ENCODE measurements at places on chromosomes 12 and 14.

DNA sequence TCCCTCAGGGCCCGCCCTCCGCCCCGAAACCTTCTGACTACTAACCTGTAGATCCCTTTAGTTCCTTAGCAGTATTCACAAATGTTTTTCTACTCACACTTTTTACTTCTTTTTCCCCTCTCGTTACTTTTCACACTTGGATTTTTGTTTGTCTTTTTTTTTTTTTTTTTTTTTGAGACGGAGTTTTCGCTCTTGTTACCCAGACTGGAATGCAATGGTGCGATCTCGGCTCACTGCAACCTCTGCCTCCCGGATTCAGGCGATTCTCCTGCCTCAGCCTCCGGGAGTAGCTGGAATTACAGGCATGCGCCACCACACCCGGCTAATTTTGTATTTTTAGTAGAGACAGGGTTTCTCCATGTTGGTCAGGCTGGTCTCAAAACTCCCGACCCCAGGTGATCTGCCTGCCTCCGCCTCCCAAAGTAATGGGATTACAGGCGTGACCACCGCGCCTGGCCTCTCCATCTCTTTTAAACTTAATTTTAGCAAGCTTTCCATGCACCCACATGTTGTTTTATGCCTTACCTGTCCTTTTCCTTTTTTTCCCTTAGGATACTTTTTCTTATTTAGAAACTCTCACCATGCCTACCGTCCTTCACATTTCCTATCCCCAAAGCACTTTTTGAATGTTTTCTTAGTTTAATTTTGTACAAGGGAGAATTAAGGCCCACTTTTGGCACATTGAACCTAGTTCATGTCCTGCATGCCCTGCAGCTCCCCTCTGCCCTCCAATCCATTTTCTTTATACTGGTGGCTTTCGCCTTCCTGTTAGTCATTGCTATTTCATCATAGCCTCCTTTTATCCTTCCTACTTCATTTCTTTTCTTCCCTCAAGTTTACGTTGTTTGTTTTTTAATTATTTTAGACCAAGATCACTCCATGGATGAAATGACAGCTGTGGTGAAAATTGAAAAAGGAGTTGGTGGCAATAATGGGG, 1.1 kb downstream of the SP1 start:
- DNase-seq, result peak; percentile 45

DNA sequence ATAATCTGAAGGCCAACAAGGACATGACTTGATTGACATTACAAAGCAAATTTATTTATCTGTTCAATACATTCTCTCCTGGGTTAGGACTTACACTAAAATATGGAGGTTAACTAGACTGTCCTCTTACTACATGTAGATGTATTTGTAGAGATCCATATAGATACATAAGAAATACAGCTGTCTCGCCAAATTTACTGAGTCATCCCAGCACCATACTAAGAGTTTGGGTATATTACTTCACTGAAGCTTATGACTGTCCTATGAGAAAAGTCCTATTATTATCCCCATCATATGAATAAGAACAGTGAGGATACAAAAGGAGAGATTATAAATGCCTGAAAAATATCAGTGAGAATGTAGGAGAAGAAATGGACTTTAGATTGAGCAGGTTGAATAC, 44.8 kb upstream of the ACSM4 start:
- no peak for DNase-seq

GRCh38 chr14:59265808-59266207, 77.3 kb downstream of the DAAM1 start:
- DNase-seq, result no peak

GRCh38 chr12:52515927-52516831, 4.0 kb downstream of the KRT5 start:
- DNase-seq, result no peak

DNA sequence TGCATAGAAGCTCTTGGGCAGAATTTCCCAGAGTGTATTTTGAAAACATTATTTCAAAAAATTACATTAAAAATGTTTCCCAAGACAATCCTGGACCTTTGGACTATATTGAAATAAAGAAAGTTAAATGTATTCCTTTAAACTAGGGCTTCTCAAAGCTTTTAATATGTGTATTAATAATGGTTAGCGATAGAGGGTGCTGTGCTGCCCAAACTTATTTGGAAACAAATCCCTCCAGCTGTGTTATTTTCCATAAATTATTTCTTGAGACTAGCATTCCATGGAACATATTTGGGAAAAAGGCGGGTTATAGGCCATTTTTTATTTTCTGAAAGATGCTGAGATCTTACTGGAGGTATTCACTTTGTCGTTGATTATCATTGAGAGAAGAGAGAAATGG, 397.8 kb upstream of the MIS18BP1 start:
- peak; percentile 11 for DNase-seq

- peak; percentile 31 for DNase-seq
Observed at GRCh38 chr14:47678157-47678556, 2.8 kb upstream of the MDGA2 start.

DNA sequence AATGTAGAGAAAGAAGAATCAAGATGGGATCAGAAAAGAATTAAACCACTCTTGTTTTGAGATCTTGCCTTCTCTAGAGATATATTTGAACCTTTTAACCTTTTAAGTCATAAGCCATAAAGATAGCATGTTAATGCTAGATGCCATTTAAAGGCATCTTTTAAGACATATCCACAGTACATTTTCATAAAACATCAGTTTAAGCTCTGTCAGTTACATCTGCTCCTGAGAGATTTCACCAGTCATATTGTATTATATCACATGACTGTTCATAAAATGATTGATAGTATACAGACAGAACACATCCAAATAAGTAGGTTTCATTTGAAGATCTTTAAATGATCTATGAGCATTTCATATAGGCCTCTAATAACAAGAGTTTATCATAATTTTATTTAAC, 1238.5 kb downstream of the SLC16A7 start:
- no peak for DNase-seq

- no peak for DNase-seq
Observed at GRCh38 chr14:88990856-88991255, 166.4 kb downstream of the TTC8 start.

DNA sequence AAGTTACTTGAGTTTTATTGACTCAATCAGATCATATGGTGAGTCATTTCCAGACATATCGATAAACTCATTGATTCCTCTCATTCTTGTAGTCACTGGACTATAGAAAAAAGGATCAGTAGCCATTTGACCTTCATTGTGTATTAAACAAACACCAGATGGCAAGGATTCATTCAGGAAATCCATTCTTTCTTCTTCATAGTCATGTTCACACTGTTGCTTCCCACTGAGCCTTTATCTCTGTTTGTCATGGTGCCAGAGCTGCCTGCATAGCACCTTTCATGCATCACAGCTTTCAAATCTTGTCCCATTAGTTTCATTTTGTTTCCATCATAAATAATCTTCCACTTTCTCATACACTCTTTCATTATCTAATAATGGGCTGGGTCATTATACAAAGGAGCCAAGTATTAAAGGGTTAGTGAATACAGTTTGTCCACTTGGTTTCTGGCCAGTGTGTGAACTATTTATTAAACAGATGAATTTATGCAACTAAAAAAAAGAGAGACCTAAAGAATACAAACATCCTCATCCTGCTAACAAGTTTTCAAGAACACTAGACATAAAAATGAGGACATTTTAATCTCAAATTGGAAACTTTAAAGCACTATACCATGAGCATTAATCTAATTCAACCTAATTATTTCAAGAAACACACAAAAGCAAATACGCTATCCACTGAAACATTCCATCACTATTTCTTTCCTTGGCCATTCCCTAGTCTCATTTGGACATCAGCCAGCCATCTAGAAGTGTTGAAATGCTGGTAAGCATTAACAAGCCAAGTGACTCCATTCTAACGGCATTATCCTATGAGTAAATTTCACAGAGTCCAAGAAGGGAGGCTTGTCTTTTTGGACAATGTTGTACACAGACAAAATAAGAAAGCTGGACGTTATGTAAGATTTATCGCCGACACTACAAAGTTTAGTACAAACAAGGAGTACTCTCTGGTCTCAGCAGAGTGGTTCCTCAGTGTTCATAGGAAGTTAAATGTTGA, 476.5 kb downstream of the FOXG1 start:
- DNase-seq, result no peak

- DNase-seq, result peak; percentile 52
Observed at GRCh38 chr12:6074979-6075585, 49.4 kb downstream of the VWF start.

- no peak for DNase-seq
Observed at GRCh38 chr14:50343434-50343833, 31.3 kb downstream of the DMAC2L start.

GRCh38 chr12:10557766-10558165, 52.1 kb downstream of the EIF2S3B start:
- DNase-seq, result peak; percentile 11

- DNase-seq, result peak; percentile 36
Observed at GRCh38 chr12:43758247-43758727, 303 bp downstream of the PUS7L start.

DNA sequence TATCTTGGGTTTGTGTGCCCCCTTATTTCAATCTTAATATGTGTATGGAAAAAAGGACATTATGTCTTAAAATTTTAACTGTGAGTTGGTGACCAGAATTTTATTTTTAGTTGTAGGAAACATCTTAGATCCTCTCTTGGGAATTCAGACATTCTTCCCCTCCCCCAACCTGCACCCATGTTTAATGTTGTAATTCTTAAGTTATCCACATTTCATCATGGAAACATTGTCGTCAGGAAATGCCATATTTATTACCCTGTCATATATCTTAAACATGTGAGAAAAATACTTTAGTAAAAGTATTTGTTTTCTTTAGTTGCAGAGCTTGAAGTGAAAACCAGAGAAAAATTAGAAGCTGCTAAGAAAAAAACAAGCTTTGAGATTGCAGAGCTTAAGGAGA, 30.3 kb downstream of the YEATS4 start:
- DNase-seq, result no peak

Data from GM23338 (cell line).